Upper lobe of right lung (tissue), 1 donor: ENCODE measurements at places on chromosomes 2 and 18.

DNA sequence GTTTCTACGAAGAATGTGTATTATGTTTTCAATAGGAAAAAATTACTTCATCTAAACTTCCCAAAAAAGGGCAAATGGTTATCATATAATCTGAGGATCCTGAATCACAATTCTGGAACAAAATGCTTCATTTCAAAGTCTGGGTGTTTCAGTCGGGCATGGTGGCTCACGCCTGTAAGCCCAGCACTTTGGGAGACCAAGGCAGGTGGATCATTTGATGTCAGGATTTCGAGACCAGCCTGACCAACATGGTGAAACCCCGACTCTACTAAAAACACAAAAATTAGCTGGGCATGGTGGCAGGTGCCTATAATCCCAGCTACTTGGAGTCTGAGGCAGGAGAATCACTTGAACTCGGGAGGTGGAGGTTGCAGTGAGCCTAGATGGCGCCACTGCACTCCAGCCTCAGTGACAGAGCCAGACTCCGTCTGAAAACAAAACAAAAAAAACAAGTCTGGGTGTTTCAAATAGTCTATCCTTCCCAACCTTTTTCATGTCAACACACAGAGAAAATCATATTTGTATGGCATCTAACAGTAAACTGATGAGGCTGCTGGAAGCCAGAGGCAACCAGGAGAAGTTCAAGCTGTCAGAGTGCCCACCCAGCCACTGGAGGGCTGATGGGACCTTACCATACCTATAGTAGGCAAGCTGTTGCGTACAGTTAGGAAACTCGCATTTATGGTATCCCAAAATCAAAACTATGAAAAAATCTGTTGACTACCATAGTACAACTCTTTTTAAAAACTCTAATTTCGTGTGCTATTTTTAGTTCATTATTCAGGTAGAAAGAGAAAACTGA is 14.6 kb downstream of the NBAS start:
- no peak for DNase-seq

- no peak for DNase-seq
These were observed 135.3 kb downstream of the CCDC148 start for GRCh38 chr2:158321264-158321663.

DNA sequence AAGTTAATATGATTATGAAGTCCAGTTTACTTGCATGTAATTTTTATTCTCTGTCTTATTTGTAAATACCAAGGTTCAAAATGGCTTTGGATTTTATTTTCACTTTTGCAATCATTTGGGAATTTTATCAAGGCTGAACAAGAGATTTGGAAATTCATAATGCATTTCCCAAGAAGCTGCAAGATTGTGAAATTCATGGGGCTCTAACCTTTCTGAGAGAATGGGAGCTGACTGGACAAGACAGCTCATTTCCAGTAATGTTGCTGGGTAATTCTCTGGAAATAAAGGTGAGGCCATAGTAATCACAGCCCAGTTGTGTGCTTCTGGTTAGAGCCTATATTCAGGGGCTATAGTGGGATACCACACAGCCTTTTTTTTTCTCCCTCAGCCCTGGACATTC is 21.5 kb upstream of the NABP1 start:
- DNase-seq: no peak

DNA sequence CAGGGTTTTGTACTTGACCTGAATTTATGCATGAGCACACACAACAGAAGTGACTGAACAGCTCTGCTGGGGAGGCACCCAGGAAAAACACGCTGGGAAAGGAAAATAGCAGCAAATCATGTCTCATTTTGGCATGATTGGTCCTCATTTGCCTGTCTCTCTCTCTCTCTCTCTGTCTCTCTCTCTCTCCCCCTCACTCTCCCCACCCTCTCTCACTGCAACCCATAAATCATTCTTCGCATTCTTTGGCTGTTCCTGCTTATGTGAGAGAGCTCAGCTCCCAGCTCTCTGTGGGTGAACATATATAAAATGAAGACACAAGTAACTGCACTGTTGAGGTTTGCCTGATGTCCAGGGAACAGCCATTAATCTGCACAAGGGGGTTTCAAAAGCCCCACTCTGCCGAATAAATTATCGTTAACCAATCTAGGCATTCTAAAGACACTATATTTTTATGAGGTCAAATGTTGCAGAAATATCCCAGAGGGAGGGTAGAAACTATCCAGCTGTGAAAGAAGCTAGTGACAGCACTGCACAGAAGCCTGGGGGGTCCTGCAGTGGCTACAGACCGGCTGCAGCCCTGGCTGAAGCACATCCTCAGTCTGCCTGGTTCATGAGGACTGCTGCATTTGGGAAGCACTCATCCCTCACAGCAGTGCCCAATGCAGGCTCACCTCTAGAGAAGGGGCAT is 260.3 kb downstream of the AFF3 start:
- no peak for DNase-seq

DNA sequence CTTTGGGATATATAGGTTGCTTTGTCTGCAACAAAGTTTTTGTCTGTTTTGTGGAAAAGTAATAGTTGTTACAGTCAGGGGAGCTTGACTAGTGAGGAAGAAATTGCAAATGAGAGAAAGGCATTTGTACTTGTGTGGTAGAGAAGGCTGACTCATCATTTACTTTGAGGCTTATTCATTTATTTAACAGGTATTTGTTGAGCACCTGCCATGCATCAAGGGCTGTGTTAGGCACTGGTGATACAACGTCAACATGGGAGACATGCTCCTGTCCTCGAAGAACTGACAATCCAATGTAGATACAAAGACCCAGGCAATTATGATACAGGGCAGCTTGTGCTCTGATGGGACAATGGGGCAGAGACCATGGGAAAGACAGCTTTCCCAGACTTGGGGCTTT is 79.5 kb downstream of the UPP2 start:
- DNase-seq: no peak

DNA sequence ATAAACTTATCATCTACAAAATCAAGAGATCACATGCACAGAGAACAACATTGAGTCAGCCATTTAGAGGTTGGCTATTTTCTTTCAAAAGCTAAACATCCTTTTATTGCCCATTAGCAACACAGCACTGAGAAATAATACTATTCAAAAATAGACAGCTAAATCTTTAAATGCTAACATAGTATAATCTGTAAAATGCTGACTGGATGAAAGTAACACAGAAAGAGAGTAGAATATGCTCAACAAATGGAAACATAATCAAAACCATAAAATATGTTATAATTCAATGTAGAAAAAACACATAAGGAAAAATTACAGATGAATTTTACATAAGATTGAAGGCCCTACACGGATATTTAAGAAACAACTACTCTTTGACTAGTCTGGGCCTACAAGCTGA is 56.5 kb upstream of the COL3A1 start:
- DNase-seq: no peak

DNA sequence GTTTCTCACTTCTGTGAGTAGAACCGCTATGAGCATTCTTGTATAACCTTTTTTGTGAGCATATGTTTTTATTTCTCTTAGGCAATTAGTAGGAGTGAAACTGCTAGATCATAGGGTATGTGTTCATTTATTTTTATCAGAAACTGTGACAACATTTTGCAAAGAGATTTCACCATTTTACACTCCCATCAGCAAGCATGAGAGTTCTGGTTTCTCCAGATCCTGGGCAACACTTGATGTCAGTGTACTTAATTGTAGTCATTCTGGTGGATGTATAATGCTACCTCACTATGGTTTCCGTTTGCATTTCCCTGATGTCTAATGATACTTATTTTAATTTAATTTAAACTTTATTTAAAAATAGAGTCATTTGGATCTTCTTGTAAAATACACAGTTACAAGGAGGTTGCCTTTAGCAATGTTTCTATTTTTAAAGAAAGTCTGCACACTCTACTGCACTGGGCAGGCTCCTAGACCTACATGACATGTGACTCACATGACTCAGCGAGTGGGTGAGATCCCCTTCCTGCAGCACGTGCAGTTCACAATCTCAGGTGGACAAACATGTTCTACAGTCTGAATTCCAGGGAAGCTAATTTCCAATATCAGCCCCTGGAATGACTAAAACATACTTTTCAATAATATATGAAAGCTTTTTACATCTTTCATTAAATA is 127.0 kb upstream of the BCL2L11 start:
- no peak for DNase-seq

DNA sequence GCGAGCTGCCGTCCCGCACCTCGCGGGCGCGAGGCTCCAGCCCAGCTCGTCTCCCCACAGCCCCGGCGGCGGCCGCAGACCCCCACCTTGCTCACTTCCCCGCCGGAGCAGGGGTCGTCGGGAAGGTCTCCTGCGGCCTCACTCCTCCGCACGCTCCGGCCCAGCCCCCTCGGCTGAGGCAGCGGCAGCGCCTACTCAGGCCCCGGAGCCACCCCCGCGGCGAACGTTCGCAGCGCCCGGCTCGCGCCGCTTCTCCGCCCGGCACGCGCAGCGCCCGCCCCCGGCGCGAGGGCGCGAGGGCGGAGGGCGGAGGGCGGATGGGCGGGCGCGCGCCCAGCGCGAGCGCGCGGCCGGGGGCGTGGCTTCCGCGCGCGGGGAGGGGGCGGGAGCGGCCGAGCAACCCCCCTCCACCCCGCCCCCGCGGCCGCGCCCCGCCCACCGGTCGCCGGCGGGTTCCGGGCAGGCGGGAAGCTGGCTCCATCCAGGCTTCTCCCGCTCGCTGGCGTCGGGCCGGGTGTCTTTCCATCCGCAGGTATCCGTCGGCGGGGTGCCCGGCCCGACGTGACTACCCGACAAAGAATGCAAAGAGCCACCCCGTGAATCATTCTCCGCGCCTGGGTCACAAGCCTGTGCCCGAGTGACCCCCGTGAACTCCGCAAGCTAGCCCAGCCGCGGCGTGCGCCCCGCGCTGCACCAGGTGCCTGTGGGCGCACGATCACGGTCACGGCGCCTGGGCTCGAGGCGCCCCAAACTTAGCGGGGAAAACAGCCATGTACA is at the start of gene DTNB:
DTNB (minus strand) TSS at position 278 of the 777 bp plus-strand sequence. CDS start 20,917 bp downstream, outside the sequence.
- peak; percentile 90 for DNase-seq

DNA sequence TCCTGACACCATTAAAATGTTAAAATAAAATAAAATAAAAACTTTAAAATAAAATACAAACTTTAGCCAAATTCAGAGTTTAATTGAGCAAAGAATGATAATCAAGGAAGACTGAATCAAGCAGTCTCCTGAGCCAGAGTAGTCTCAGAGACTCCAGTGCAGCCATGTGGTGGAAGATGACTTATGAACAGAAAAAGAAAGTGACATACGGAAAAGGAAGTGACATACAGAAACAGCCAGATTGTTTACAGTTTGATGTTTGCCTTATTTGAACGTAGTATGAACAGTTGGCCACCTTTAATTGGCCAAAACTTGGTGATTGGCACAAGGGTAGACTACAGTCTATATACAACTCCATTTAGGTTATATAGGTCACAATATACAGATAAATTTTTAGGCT is 787.2 kb downstream of the ADCYAP1 start:
- DNase-seq: no peak

DNA sequence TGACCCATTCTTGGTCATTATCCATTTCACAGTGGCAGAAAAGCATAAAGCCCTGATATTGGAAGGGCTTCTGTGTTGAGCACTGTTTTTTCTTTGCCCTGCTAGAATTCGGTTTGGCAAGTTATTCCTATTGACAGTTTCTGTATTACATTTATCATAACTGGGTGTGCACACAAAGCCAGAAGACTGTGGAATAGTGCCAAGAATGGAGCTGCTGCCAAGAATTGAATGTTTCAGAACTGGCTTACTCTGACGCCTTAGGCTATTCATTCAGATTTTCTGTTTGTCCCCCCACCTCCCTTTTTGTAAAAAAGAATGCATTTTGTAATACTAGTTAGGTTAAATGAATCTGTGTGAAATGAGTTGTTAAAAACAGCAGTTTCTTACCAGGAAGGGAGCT is 12.7 kb downstream of the KDM3A start:
- no peak for DNase-seq

GRCh38 chr2:205199165-205199850 is 483.0 kb upstream of the NRP2 start:
- no peak for DNase-seq

DNA sequence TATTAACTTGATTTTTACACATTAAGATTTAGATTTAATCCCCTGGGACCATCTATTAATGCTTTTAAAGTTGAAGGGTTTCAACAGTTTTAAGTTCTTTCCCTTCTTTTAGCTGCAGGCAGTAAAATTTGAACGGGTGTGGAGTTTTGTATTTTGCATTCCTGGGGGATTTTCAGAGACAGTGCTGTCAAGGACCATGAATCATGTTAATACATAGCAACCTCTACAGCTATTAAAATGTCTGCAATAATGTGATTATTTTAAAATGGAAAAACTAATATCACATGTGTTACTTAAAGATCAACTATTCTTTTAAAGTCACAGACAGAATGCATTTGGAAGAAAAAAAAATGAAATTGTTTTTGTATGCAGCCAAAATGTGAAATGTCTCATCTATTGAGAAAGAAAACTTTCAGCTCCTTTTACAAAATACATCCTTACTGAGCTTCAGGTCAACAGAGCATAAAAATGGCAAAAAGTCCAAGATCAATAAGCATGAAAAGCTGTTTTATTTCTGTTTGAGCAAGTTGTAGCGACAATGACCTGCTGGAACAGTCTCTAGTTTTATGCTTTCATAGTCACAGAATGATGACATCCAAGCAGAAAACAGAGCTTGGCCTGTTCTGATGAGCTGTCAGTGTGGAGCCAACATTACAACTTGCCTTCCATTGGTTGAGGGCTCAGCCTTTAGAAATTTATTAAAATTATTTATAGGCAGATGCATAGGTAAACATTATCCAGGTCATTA is 21.6 kb upstream of the ZNF521 start:
- DNase-seq: no peak

DNA sequence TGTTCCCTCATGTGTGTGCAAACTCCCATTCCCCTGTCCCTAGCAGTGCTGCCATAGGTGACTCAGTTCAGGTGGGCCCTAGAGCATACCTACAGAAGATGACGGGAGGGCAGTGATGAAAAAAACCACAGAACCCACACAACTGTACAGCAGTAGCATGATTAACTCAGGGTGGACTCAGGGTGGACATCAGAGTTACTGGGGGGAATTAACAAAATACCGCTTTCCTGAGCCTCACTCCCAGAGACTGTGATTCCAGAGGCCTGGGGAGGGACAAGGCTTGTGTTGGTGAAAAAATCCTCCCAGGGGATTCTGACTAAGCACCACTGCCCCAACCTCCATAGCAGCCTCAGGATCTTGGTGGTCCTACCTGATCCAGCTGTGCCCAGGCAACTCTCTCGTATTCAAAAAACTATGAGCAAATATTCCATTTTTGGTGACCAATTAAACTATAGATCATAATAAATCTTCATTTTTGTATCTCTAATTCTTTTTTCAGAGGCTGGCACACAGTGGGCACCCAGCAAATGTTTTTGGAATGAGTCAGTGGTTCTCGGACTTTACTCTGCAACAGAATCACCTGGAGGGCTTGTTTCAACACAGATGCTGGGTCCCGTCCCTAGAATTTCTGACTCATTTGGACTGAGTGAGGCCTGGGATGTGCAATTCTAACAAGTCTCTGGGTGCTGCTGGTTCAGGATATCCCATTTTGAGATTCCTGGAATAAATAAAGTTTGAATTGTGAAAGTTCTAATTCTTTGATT is 84.1 kb upstream of the NABP1 start:
- DNase-seq: no peak

- DNase-seq: no peak
These were observed 20.0 kb upstream of the RESP18 start for GRCh38 chr2:219352448-219353023.
